ENCODE measurements at places on chromosomes 4 and X. TPM values are rescaled to one million over a fixed set of nuclear protein-coding genes. Genes with fewer than 3 reads are reported as not detected.

Gene FAM133A
- polyA plus RNA-seq = not detected

Gene ANKRD17
- polyA plus RNA-seq = 13.3 TPM

Gene SLIT2
- polyA plus RNA-seq = 9.2 TPM

Gene HMX1
- polyA plus RNA-seq = not detected

Gene AKAP4
- polyA plus RNA-seq = not detected

Gene APLN
- 9.9 TPM for polyA plus RNA-seq

DNA sequence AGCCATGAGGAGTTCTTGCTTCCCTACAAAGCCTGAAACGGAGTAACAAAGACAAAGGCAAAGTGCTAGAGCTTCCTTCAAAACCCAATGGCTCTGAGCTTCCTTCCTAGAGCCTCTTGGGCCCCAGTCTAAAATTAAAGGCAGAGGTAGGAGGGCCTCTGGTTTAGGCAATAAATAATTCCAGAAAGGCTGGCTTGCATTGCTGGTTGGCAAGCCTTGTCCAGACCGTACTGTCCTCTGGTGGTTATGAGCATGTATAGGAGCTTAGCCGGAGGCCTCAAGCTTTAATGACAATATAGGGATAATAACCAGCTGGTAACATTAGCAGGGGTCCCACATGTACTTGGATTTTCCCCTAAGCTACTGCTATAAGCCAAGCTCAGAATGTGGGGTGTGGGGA is 237.3 kb downstream of the AR start:
- no peak for DNase-seq

- DNase-seq = no peak
These were observed 136.5 kb downstream of the RAB28 start for GRCh38 chr4:13347517-13348125.

DNA sequence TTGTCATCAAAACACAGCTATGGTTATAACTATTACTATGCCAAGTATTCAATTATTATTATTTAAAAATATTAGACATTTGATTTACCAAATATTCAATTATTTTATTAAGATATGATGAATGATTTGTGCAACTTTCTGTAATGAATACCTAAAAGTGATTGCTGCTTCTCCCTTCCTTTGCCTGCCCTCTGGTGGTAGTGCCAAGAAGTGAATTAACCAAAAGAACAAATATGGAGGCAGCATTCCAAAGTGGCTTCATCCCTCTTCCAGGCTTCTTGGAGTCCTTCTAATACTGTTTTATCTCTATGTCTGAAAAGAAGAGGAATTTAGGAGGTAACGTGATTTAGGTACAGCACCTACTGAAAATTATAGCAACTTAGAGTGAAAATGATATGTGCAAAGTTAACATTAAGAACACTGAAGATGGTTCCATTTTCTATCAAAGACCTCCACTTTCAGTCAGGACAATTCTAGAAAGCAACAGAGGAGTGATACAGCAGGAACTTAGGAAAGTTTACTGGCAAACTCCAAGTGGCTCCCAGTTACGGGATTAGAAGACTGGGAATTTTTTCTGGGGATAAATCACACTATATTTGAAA is 43.0 kb downstream of the ENPEP start:
- peak; percentile 18 for DNase-seq

DNA sequence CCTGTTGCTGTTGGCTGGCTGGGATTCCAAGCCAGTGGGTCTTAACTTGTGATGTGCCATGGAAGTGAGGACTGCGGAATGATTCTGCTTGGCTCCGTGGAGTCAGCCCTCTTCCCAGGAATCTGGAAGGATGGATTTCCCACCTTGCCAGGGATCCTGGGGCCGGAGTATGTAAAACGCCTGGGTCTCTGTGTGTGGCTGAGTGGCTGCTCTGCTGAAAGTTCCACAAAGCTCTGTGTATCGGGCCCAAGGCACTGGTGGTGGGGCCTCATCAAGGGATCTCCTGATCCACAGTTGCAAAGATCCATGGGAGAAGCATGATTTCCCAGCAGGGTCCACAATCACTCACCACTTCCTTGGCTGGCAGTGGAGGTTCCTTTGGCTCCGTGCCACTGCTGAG is 24.1 kb upstream of the TMEM271 start:
- no peak for DNase-seq

- DNase-seq = no peak
These were observed 75.5 kb downstream of the TBC1D9 start for GRCh38 chr4:140680686-140681085.

GRCh38 chrX:39002466-39002865 is 201.2 kb downstream of the MID1IP1 start:
- no peak for DNase-seq

DNA sequence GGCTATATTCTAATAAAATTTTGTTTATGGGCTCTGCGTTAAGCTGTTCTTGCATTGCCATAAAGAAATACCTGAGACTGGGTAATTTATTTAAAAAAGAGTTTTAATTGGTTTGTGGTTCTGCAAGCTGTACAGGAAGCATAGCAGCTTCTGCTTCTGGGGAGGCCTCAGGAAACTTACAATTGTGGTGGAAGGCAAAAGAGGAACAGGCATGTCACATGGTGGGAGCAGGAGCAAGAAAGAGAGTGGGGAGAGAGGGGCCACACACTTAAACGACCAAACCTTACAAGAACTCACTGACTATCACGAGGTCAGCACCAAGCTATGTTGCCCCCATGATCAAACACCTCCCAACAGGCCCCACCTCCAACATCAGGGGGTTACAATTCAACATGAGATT is 74.0 kb downstream of the FHDC1 start:
- DNase-seq = no peak

DNA sequence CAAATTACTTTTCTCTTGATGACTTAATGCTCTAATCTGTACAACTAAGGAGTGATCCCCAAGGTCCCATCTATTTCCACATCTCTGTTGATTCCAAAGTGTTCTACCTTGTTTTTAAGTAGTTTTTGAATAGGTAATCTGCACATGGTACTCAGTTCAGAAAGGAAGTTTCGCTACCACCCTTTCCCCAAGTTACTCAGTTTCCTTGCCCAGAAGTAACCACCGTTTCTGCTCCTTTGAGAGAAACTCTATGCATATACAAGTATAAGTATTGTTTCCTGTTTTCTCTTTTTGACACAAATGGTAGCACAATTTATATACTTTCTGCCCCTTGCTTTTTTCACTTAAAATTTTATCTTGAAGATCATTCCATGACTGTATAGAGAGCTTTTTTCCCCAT is 18.1 kb downstream of the TMEM154 start:
- DNase-seq = no peak

GRCh38 chrX:72340041-72340440 is 34.3 kb upstream of the CITED1 start:
- DNase-seq = no peak

DNA sequence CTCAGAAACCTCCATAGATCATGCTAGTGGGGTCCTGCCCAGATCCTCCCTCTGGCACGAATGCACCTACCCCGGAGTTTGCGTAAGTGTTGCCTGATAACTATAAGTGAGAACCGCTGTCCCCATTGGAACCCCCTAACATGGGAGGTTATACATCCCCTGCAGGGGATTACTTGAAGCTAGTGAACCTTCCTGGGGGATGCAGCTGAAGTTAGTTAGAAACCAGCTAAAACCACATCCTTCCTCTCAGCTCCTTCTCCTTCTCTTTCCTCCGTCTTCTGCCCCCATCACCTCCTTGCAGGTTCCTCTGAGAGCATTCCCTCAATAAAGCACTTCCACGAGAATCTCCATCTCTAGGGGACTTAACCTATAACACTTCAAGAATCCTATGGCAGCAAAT is 95.0 kb downstream of the ZNF827 start:
- no peak for DNase-seq

DNA sequence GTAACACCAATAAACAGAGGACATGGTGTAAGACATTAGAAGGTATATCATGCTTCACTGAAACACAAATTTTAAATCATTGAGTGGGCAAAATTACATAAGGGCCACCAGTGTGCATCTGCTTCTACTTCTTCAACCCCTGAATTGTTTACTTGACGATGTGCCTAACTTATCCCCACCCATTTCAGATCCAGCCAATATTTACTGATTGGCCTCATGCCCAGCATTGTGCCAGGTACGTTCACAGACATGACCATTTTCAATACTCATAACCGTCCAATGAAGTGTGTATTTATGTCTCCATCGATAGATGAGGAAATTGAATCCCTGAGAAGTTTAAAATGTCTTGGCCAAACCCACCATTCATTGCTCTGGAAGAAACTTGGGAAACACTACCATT is 208.3 kb upstream of the MID1 start:
- DNase-seq = no peak

GRCh38 chr4:48954314-48954713 is 31.8 kb upstream of the CWH43 start:
- no peak for DNase-seq

DNA sequence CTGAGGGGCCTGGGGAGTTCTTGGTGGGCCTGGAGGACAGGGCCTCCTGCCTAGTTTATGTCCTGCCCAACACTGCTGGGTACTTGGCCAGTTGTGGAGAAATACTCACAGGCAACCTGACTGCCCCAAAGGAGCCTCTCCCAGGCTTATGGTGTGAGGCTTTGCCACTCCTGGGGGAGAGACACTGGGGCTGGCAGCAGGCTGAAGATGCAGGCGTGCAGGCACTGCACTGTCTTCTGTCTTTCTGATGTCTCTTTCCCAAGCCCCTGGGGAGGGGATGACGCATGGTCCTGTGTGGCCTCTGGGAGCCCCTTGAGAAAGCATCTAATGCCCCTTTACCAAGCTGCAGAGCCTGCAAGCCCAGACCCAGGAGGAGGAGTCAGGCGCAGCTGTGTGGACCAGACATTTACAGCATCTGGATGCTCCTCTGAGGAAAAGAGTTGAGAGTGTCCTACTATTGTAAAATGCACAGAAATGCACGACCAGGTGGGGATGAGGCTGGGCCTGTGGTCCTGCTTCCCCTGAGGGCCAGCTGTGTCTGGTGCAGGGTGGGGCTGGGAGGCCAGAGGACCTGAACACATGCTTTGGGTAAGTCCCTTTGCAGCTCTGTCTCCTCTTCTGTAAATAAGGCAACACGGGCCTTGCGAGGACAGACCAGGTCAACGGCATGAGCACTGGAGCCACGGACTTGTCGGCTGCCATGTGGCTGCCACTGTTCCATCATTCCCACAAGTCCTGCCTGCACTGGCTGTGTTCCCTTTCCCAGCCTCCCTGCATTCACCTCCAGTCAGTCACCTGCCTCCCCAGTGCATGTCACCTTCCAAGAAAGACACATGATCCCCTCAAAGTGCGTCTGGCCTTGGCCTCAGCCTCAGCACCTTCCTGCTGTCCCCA is 8.4 kb downstream of the TMEM271 start:
- no peak for DNase-seq

DNA sequence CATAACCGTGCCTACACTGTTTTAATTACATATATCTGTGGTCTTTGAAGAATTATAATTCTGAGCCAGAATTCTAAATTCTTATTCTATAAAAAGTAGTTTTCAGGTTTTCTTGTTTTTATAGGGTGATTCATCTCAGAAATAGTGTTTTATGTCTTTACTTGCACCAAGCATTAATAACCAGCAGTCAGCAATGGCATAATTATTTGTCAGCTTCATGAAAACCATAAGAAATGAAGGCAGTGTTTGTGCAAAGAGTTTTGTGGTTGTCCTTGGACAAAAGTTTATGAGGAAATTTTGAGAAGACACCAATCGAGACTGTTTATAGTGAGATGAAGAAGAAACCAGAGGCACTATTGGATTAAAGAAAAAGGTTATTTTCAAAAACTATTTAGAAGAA is 37.2 kb downstream of the EDNRA start:
- DNase-seq = no peak

DNA sequence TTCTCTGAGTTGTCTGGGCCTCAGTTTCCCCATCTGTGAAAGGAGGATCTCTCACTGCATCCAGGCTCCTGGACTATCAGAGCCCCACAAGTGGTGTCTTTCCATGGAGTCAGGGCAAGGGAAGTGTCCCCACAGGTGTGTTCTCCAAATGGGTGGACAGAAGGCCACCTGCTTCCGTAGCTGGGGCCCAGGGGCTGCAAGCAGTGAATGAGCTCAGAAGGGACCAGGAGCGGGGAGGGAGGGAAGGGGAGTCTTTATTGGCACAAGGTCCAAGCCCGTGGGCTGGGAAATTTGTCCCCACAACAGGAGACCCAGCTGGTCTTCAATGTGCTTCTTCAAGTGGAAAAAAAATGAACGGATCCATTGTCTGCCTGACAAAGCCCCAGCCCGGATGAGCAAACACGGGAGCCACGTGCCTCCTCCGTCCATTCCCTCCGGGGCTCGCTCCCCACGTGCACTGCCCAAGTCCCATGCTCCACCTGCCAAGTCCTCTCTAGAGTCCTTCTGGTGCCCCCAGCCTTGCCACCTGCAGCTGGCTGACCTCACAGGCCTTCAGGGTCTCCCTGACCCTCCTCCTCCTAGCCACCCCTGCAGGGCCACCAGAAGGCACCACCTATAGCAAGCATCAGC is 72.0 kb downstream of the JAKMIP1 start:
- no peak for DNase-seq

DNA sequence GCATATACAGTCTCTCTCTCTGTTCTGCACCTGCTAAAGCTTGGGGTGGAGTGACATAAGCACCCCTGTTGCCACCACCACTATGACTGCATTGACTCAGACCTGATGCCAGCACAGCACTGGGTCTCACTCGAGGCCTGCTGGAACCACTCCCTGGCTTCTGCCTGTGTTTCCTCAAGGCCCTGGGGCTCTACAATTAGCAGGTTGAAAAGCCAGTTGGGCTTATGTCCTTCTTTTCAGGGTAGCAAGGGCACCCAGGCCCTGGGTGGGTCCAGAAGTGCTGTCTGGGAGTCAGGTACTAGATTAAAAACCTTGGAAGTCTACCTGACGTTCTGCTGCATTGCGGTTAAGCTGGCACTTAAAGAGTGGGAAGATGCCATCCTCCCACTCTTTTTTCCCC is 50.5 kb upstream of the MAGEC3 start:
- DNase-seq = no peak

DNA sequence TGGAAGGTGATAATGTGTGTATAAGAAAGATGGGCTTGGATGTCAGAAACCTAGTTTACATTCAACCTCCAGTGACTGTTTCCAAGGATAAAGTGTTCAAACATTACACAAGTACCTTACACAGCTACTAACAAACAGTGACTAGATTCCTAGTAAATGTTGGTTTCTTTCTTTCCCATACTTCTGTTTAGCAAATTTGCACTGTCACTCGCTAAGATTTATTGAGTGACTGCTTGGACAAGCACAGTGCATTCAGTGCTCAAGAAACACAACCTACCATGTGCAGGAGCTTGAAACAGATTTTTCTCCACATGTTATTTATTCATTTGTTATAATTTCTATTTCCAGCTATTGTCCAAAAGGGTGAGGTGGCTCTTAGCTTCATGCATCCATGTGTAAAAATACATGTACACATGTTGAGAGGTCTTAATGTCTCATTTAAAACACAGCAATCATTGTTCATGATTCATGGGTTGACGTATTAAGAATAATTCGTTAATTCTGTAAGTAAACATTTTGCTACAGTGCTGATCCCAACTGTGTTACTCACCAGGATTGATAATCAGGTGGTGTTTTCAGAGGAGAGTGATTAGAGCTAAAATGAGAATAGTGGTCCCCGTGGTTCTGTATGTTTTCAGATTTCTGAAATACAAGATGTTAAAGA is 153.0 kb downstream of the DCLK2 start:
- DNase-seq = no peak
